Kidney epithelial cell (primary cell): ENCODE measurements at places on chromosomes 5 and 9. TPM values are rescaled to one million over a fixed set of nuclear protein-coding genes. Genes with fewer than 3 reads are reported as not detected.

Gene TMEFF1
- total RNA-seq, result 15.7 and 23.4 TPM in 2 replicates

Gene RPL7A
- 2,183 and 2,339 TPM in 2 replicates for total RNA-seq

Gene GABRA6
- total RNA-seq, result not detected in 2 replicates

Gene FRMPD1
- total RNA-seq, result 0.04 TPM in 1 of 2 replicates, not detected in the other

Gene PGM5
- total RNA-seq, result 0.79 and 1.2 TPM in 2 replicates

Gene GRM6
- total RNA-seq, result not detected in 2 replicates

Gene GPX3
- total RNA-seq, result 5.5 and 6.3 TPM in 2 replicates

Gene PFN3
- total RNA-seq, result not detected in 2 replicates

Gene PCDHA9
- total RNA-seq, result under 0.01 TPM in 2 replicates

Gene CSNK1G3
- total RNA-seq, result 57.4 and 65.9 TPM in 2 replicates

Gene PCA3
- not detected in 2 replicates for total RNA-seq

Gene MELK
- 15.0 and 16.0 TPM in 2 replicates for total RNA-seq

Gene SLC23A1
- total RNA-seq, result not detected in 2 replicates

Gene NMUR2
- total RNA-seq, result not detected in 2 replicates

Gene TMEM174
- total RNA-seq, result not detected in 2 replicates

Gene NIPAL4
- 22.7 and 30.5 TPM in 2 replicates for total RNA-seq

Gene CNTRL
- total RNA-seq, result 6.7 TPM in 2 replicates

Gene SPZ1
- not detected in 2 replicates for total RNA-seq

Gene DRD1
- total RNA-seq, result 0.07 TPM in 1 of 2 replicates, not detected in the other

Gene DOK3
- total RNA-seq, result 1.1 TPM in 2 replicates

Gene MGAT4B
- total RNA-seq, result 540 and 586 TPM in 2 replicates

Gene POLR1E
- total RNA-seq, result 24.4 and 26.9 TPM in 2 replicates

Gene ACSL6
- total RNA-seq, result under 0.01 and 1.0 TPM in 2 replicates

Gene PRLR
- total RNA-seq, result 1.8 and 3.8 TPM in 2 replicates

Gene CDHR2
- 0.08 and 0.21 TPM in 2 replicates for total RNA-seq

Gene PCDHA1
- total RNA-seq, result not detected in 2 replicates

Gene IRX4
- 0.92 and 4.2 TPM in 2 replicates for total RNA-seq

Gene BTNL9
- total RNA-seq, result 0.21 TPM in 1 of 2 replicates, not detected in the other

Gene ANKRD18B
- total RNA-seq, result 2.1 and 3.8 TPM in 2 replicates

Gene BTNL3
- total RNA-seq, result not detected in 2 replicates

Gene DDX4
- total RNA-seq, result not detected in 2 replicates

Gene BTNL8
- total RNA-seq, result not detected in 2 replicates

Gene GARIN3
- total RNA-seq, result not detected in 2 replicates

Gene HAPLN1
- not detected in 2 replicates for total RNA-seq

Gene PCDHGB2
- total RNA-seq, result 1.2 and 1.9 TPM in 2 replicates

Gene GPR151
- not detected in 2 replicates for total RNA-seq

Gene NEUROG1
- total RNA-seq, result 0.04 TPM in 1 of 2 replicates, not detected in the other

Gene DMRT3
- total RNA-seq, result 0.25 and 0.34 TPM in 2 replicates

Gene PCDHB3
- total RNA-seq, result 1.9 and 2.7 TPM in 2 replicates

Gene ZNF483
- 4.2 and 5.2 TPM in 2 replicates for total RNA-seq

Gene CCL27
- total RNA-seq, result not detected in 2 replicates

Gene FOXD1
- total RNA-seq, result 14.7 and 22.0 TPM in 2 replicates

Gene FRRS1L
- total RNA-seq, result under 0.01 and 0.14 TPM in 2 replicates

Gene SH3TC2
- 7.9 and 8.4 TPM in 2 replicates for total RNA-seq

Gene IFNA21
- total RNA-seq, result not detected in 2 replicates

Gene CCNO
- total RNA-seq, result 1.3 and 3.9 TPM in 2 replicates
